Stimulated activated CD4-positive, alpha-beta T cell treated with anti-CD3 and anti-CD28 coated beads, Interleukin-4, amount 100 ng/mL, for 48 hours (primary cell): ENCODE measurements at places on chromosomes 6 and 20.

- DNase-seq, result no peak
Measured at GRCh38 chr20:36666181-36666740, 20.3 kb upstream of the SLA2 start.

DNA sequence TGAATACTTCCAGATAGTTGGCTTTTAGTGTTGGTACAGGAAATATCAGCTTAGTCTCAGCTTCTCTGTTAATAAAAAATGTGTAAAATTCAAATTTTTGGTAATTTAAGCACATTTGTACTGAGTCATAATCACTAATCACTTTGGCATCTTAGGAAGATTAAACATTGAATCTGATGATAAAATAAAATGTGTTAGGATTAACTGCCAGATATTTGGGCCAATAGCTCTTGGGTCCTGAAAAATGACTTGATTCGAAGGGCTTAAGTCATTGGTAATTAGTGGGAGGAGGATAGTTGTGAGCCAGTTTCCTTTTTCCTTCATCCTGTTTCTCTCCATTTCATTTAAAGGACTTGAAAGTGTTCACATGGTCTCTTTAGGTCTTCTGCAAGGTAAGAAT is 426.1 kb downstream of the RFPL4B start:
- no peak for DNase-seq

GRCh38 chr6:24600903-24601302 is 45.1 kb downstream of the KIAA0319 start:
- no peak for DNase-seq

DNA sequence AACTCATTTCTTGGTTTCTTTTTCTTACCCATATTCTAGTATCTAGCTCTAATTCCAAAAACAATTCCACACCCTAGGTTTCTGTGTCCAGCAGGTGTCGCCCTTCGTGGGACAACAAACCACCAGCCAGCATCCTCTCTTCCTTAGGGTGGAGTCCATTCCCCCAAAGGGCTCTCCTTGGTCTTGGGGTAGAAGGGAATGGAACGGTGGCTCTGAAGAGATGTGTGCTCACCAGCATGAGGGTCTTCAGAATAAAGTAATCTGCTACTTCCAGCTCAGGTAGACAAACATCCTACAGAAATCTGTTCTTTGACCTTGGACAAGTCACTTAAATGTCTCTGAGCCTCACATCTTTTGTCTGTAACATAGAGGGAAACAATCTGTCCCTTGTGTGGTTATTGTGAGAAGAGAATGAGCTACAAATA is 7.2 kb downstream of the HLA-DMB start:
- peak; percentile 71 for DNase-seq

- DNase-seq, result no peak
Measured at GRCh38 chr6:117706504-117706903, 31.2 kb downstream of the NUS1 start.

GRCh38 chr6:143733510-143733909 is 55.7 kb downstream of the PHACTR2 start:
- DNase-seq, result no peak

GRCh38 chr6:160428069-160428430 is 79.9 kb downstream of the SLC22A3 start:
- DNase-seq, result no peak

DNA sequence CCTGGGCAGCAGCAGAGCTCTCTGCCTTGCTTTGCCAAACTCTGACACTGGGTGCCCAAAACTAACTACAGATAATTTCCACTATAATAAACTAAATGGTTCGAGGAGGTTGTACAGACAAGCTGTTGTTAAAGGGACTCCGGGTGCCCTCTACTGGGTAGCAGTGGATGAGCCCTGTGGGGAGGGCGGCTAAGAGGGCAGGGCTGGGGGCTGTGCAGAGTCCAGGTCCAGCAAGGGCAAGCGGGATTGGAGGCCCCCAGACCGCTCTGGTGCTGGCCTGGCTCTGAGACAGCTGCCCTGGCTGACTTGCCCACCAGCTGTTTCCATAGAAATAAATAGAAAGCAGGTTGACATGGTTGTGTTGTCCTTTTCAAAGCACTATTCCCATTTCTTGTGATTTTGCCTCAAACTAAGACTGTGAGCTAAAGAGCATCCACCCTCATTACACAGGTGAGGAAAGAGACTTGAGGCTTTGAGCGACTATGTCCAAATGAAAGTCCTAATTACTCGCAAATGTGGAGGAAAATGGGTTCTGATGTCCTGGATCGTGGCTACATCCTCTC is 167.6 kb upstream of the CST7 start:
- DNase-seq, result no peak

DNA sequence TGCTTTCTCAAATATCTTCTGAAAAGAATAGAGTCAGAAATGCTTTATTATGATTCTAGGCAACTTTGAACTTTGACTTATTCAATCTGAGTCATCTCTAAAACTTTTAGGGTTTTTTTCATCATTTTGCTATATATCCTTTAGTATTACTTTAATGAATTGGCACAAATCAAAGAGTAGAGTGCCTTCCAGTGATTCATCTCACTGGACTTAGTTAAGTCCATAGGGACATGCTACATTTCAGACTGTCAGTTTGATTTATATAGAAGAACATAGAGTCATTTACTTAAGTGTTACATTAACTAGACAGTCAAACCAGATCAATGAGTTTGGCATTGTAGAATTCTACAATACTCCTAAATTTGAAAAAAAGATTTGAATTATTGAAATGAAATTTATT is 1235.7 kb upstream of the MAP3K7 start:
- DNase-seq, result no peak

DNA sequence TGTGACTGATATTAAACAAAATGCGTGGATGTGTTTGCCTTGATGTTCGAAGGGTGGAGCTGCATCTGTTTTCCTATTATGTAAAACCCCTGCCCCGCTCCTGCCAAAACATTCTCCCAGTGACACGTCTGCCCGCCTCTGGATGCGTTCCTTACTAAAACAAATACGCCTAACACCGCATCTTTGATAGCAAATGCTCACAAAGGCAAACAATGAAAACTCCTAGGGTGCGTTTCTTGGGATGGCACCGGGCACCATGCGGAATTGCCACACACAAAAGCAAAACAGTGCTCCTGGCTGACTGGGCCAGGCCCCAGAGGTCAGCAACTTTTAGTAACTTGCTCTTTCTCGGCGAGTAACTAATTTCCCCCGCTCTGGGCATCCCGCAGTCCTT is 9.0 kb upstream of the FOXC1 start:
- no peak for DNase-seq

GRCh38 chr6:42871711-42872110 is 7.7 kb upstream of the RPL7L1 start:
- DNase-seq, result no peak

DNA sequence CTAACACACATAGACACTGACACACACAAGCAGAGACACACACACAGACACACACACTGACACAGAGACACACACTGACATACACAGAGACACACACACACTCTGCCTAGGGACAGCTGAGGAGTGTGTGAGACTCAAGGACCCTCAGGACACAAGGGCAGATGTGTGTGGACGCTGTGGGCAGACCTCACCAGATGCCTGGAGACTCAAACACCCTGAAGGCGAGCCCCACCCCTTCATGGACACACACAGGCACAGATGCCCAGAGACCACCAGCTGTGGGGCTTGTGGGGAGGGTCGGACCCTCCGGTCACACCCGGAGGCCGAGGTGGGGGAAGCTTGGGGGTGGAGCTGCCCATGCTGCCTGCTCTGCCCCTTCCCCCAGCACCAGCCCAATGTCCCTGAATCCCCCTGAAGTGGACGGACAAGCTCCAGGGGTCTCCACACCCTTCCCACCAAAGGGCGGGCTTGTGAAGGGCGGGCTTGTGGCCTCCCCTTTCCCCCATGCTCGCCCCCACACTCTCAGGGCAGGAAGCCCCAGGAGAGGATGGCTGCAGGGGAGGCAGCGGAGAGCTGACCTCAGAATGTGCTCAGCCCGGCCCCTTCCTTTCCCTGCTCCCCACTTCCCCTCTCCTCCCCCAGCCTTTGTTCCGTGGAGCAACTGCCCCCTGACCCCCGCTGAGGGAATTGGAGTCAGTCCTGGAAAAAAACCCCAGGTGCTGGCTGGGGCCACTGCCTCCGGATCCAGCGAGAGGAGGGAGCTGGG is 13.9 kb upstream of the ABHD16B start:
- DNase-seq, result no peak

GRCh38 chr20:33373735-33374605 is 27.3 kb downstream of the CDK5RAP1 start:
- DNase-seq, result no peak

DNA sequence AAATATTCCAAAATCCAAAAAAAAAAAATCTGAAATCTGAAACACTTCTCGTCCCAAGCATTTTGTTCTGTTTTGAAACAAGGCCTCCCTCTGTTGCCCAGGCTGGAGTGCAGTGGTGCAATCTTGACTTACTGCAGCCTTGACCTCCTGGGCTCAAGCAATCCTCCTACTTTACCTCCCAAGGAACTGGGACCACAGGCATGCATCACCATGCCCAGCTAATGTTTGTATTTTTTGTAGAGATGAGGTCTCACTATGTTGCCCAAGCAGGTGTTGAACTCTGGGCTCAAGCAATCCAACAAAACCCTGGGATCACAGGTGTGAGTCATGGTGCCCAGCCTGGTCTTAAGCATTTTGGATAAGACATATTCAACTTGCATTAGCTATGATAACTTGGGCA is 13.6 kb downstream of the SESN1 start:
- no peak for DNase-seq

DNA sequence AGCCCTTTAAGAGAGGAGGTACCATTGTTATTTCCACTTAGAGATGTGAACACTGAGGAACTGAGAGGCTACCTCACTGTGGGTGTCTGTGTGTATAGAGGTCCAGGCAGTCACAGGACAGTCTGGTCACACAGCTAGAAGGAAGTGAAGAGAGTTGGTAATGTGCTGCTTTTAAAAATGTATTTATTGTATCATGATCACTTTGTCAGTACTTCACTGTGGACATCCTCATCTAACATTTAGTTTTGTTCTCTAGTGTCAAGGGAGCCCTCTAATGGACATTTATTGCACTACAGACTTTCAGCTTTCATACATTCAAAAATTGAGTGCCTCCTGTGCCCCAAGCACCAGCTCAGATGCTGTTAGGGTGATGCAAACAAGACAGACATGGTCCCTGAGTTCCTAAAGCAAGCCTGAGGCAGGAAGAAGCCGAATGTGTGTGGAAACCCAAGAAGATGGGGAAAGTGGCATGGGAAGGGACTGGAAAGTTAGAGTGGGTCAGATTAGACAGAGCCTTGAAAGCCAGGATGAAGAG is 123.0 kb downstream of the SLC16A10 start:
- no peak for DNase-seq
